ENCODE measurements at places on chromosomes 12 and 14.

DNA sequence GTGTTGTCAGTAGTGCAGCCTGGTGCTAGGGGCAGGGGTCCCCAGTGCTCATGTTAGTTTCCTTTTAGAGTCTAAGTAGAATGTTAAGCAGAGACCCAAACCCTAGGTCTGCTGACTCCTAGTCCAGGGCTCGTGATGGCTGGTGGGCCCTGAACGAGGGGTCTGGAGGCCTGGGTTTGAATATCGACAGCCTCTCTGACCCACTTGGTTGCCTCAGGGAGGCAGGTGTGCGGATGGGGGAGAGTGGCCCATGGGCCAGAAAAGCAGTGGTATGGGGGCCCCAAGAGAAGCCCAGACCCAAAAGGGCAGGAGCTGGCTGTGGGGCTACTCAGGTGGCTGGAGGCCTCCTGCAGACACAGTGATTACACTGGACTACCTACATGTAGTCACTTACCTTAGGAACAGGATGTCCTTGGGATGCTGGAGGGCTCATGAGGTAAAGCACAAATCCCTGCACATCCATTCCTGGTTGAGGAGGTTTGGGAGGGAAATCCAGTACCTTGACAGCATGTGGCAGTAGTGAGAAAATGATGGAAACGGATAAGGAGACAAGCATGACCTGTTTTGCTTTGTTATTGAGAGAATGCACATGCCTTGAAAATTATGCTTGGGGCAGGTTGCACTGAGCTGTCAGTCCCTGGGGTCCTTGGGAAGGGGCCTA lies 1.7 kb upstream of the SLC25A29 start:
- DNase-seq, result no peak

GRCh38 chr12:1318327-1319031 lies 275.9 kb downstream of the FBXL14 start:
- peak; percentile 34 for DNase-seq

DNA sequence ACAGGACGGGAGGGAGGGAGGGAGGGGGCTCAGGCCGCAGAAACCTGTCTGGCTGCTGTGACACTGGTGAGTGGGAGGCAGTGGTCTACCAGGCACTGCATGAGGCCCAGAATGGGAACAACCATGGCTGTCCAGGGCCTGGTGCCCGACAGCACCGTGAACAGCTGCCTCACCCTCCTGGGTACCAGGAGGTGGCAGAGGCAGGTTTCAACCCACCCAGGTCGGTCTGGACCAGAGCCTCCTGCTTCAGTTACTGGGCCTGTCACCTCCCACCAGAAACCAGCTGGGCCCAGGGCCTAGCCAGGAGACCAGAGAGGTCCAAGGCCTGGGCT lies 80.2 kb downstream of the ITPK1 start:
- DNase-seq, result no peak

DNA sequence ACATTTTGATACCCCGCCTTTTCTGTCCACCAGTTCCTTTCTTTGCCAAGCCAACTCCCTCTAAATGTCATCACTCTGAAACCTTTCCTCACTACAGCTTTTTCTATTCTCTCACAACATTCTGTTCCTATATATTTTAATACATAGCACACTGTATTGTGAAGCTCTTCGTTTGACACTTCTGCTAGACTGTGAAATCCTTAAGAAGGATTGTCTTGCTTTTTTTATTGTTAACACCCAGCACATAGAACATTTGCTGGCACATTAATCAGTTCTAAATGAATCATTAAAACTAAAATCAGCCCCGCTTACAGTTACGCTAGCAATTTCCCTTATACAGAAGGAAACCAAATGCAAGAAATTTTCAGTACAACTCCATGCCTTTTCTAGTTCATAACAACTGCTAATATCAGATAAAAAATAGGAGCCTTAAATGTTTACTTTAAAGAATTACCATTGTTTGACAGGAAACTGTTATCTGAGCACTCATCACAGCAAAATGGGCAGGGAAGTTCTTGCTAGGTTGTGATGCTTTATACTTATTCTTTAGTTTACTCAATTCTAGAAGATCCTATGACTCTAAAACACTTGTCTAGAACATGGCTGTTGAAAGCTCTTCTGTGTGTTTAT lies 93.5 kb downstream of the PPP1R12A start:
- no peak for DNase-seq

GRCh38 chr12:114820796-114821195 lies 136.8 kb upstream of the TBX3 start:
- no peak for DNase-seq

- DNase-seq, result no peak
Measured at GRCh38 chr14:69917287-69917686, 38.1 kb downstream of the SMOC1 start.

- no peak for DNase-seq
Measured at GRCh38 chr14:54447231-54447692, 6.1 kb upstream of the CNIH1 start.

DNA sequence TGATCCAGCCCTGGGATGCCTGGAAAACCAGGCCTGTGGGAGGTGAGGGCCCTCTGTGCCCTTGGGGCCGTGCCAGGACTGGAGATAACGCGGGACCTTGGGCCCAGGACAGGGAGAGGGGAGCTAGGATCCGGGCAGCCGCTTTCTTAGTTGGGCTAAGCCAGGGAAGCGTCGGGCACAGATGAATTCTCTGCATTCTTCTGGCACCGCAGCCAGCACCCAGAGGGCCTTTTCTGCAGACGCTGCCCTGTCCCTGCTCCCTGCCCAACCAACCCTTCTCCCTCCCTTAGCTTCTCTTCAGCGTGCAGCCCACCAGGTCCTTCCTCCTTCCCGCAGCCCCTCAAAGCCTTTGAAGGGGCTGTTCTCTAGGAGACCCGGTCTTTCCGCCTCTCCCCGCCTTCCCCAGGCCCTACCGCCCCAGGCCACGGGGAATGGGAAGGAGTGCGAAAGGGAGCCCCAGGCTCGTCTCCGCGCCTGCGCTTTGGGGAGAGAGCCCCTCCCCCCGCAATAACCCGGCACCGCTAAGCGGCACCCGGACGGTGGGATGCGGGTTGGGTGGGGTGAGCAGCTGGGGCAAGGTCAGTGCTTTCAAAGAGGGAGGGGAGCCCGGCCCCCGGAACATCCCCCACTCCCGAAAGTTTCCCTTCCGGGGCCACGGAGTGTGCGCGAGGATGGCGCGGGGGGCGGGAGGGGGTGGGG lies 663 bp downstream of the NCKAP5L start:
- DNase-seq, result peak; percentile 66

GRCh38 chr14:92750994-92751400 lies 2.6 kb upstream of the LGMN start:
- DNase-seq, result no peak

DNA sequence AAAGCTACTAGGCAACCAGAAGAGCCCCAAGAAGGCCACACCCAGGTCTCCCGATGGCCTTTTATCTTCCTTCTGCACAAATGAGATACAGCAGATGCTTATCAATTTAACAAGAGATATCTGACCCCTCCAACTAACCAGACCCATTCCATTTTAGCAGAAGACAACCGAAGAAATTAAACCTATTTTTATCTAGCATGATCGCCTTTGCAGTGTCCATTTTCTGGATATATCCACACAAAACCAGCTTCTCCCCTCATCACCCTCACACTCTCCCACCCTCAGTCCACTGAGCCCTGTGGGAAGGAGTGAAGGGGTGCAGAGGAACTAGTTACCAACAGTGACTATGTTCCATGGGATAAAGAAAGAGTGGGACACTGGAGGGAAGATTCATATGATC lies 20.9 kb upstream of the DHRS4 start:
- DNase-seq, result no peak

GRCh38 chr12:119775246-119775895 lies 101.7 kb downstream of the CIT start:
- DNase-seq, result no peak

GRCh38 chr14:50678163-50678562 lies 10.1 kb upstream of the SAV1 start:
- DNase-seq, result no peak

- DNase-seq, result no peak
Measured at GRCh38 chr12:69993433-69993832, 168.4 kb downstream of the MYRFL start.

DNA sequence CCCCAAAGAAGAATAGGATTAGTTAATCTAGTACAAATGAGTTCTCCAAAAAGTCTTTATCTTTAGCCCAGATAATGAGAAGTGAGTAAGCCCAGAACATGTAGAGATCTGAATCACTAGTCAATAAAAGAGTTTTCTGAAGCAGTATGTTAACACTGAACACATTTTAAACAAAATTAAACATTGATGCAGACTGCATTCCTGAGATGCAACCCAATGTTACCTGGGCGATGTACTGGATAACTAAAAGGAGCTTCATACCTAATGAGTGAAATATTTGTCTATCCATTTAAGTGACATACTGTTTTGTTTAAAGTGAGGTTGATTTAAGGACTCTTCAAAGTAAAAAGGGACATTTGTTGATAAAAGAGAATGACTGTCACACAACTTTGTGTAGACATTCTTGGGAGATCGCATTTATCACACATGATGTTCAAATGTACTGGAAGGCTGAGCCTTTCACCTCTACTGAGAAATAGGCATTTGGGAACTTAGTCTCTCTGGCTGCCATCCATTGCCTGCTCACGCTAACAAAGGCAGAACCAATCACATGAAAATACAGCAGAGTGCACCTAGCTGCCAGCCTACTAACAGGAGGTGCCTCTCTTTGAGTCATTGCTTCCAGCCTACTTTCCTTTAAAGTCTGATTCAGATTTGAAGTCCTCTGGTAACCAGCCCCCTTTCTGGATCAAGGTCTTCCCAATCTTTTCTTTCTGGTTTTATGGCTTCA lies 287.7 kb downstream of the BTG1 start:
- no peak for DNase-seq

- no peak for DNase-seq
Measured at GRCh38 chr14:65791191-65791981, 378.9 kb downstream of the FUT8 start.

GRCh38 chr12:77648716-77649115 lies 182.0 kb upstream of the NAV3 start:
- DNase-seq, result no peak

DNA sequence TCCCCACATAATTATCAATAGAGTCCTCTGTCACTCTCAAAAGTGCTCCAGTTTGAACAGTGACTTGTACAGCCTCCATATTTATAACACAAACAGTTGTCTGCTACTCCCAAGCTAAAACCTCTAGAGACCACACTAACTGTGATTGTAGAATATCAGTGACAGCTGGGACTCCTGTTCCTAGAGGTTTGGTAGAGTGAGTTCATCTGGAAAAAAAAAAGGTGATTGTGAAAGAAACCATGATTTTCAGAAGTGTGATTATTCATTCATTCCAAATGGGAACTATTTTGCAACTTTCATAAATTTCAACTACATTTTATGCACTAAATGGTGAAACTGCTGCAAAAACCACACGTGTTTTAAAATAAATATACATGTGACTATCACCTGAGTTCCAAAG lies 128.0 kb upstream of the PLXNC1 start:
- no peak for DNase-seq

DNA sequence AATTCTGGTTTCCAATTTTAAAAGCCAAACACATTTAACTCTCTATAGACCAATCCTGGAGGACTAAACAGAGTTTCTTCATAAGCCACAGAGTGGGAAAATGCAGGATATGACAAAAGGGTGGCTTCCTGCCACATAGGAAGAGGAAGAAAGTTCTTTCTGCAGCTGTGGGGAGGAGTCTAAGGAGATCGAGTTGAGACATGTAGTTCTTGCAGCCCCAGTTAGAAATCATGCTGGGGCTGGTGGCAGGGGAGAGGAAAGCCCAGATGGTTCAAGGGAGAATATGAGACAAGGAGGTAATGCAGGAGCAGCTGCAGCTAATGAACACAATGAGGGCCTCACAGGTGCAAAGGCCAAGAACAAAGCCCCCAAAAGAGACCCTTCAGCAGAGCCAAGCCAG lies 85.0 kb upstream of the ARID2 start:
- no peak for DNase-seq

- DNase-seq, result no peak
Measured at GRCh38 chr12:125773033-125773640, 707.9 kb downstream of the AACS start.

- no peak for DNase-seq
Measured at GRCh38 chr12:50839042-50839441, 3.7 kb upstream of the TMPRSS12 start.

- no peak for DNase-seq
Measured at GRCh38 chr12:98736352-98737321, 91.5 kb downstream of the APAF1 start.

DNA sequence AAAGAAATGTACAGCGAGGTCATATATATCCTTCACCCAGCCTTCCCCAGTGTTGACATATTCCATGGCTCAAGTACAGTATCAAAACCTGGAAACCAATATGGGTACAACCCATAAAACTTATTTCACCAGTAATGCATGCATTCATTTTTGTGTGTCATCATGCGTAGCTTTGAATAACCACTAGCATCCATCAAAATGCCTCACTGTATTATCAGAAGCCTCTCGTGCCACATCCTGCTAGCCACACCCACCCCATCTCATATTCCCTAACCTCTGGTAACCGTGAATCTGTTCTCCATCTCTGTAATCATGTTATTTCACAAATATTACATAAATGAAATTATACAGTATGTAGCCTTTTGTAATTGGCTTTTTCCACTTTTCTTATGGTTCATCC lies 314.3 kb downstream of the RAD51B start:
- no peak for DNase-seq

- DNase-seq, result no peak
Measured at GRCh38 chr14:59299731-59300130, 111.3 kb downstream of the DAAM1 start.

- DNase-seq, result no peak
Measured at GRCh38 chr14:92384461-92385133, 61.6 kb downstream of the SLC24A4 start.

- peak; percentile 30 for DNase-seq
Measured at GRCh38 chr14:25431211-25432076, 381.5 kb upstream of the STXBP6 start.

GRCh38 chr12:131965073-131965472 lies 15.3 kb downstream of the EP400 start:
- no peak for DNase-seq

GRCh38 chr12:96218989-96219678 lies 25.0 kb downstream of the ELK3 start:
- DNase-seq, result no peak

GRCh38 chr12:119334430-119335170 lies at the start of gene CCDC60:
TSS of gene CCDC60 (plus strand) at chr12:119334729. CDS start at chr12:119335177, 448 bp downstream.
- DNase-seq, result no peak

DNA sequence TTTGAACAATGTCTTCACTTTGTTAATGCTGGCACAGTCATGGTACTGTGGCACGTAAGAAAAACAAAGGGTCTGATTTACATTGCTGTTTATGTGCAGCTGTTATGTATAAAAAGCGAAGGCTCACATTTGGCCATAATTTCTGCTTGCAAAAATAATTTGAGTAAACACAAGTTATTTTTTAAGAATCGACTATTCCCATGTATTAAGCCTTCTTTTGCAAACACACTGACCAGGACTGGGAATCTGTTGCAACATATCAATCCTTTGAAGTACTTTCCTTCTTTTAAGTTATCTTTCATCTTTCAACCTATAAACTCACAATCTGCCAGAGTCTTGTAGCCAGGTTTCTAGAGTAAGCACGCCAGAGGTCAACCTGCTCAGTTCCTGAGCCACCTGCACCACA lies 145.4 kb upstream of the BMP4 start:
- DNase-seq, result no peak
